ENCODE measurements at places on chromosomes 5 and 9.

GRCh38 chr9:108103046-108103693, 613.6 kb upstream of the KLF4 start:
- peak; percentile 58 for DNase-seq

- peak; percentile 49 for DNase-seq
Observed at GRCh38 chr9:116860509-116861120, 173.5 kb downstream of the TRIM32 start.

- DNase-seq = no peak
Observed at GRCh38 chr5:15376803-15377202, 123.2 kb upstream of the FBXL7 start.

DNA sequence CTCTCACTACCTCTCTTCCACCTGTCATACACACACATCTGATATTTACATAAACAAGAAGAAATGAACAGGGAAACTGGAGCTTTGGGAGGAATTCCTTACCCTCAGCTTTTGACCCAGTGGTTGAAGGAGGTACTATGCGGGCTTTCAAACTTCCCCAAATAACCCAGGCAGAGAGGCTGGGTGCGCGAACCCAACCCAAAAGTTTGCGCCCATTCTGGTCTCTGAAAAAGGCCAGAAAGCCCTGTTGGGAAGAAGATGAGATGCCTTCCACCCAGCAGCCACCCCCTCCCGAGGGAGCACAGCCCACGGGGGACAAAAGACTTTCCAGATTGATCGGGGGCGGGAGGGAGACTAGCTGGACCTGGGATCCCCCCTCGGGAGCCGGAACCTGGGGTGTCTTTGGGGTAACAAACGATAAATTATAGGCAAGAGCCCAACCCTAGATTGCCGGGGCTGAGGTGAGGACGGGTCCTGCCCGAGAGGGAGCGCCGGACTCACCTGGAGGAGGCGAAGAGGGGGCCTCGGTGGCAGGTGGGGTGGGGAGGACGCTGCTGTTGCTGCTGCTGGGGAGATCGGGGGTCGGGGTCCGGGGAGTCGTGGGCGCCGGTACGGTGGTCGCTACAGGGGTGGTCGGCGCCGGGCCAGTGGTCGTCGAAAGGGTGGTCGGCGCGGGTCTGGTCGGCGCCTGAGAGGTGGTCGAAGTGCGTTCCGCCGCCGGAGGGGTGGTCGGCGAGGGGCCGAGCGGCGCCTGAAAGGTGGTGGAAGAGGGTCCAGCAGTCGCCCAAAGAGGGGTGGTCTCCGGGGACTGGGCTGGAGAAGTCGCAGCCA, 798 bp downstream of the MEGF9 start:
- no peak for DNase-seq

GRCh38 chr9:115629879-115630840, 512.2 kb upstream of the TNC start:
- peak; percentile 35 for DNase-seq

- DNase-seq = no peak
Observed at GRCh38 chr5:72434781-72435437, 72.3 kb downstream of the ZNF366 start.

GRCh38 chr5:104198156-104198555, 635.6 kb upstream of the NUDT12 start:
- no peak for DNase-seq

DNA sequence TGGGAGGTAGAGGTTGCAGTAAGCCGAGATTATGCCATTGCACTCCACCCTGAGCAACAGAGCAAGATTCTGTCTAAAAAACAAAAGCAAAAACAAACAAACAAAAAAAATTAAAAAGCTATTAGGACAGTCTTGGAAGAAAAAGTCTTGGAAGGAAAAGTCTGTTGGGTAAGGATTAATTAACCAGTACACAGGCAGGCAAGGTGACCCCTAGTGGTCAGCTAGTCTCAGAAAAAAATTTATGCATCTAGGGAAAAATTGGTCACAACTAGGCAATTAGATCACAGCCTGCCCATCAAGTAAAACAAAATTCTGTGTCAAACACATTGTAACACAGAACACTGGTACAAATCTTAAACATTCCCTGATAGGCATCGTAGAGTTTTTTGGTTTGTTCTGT, 6.7 kb upstream of the ANKRD18B start:
- DNase-seq = peak; percentile 48

Data from fibroblast of skin of right quadriceps (primary cell).